Skin of body (tissue), 3 donors: ENCODE measurements at places on chromosomes 3 and 15. TPM values are rescaled to one million over a fixed set of nuclear protein-coding genes. Genes with fewer than 3 reads are reported as not detected.

- peak; percentile 56 for DNase-seq
Observed at GRCh38 chr15:51649659-51650521, 27.3 kb upstream of the DMXL2 start.

DNA sequence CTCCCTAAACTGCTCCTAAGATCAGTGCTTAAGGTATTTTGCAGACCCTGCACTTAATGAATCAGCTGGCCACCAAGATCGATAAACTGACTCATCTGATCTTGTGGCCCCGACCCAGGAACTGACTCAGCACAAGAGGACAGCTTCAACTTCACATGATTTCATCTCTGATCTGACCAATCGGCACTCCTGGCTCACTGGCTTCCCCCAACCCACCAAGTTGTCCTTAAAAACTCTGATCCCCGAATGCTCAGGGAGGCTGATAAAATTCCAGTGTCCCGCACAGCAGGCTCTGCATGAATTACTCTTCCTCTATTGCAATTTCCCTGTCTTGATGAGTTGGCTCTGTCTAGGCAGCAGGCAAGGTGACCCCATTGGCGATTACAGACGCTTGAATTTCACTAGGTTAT is 13.5 kb downstream of the HTR3E start:
- no peak for DNase-seq

GRCh38 chr3:169143506-169143905 is 520.0 kb downstream of the MECOM start:
- DNase-seq, result no peak

DNA sequence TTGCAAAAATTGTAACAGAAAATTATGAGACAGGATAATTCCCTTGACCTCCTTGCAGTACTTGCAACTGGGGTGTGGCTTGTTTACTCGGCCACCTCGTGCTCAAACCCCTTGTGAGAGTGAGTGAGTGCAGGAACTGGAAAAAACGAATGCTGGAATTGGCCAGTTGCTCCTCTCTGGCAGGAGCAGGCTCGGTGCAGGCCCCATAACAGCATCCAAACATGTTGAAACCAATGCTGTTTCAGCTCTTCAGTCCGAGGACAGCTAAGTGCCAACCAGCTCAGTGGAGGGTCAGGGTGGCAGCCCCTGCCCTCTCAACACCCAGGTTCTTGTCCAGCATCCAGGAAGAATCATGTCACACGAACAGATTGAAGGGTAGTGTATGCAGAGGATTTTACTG is 36.9 kb downstream of the METTL6 start:
- DNase-seq, result no peak

CLEC3B gene
- 54.6 TPM for total RNA-seq

DNA sequence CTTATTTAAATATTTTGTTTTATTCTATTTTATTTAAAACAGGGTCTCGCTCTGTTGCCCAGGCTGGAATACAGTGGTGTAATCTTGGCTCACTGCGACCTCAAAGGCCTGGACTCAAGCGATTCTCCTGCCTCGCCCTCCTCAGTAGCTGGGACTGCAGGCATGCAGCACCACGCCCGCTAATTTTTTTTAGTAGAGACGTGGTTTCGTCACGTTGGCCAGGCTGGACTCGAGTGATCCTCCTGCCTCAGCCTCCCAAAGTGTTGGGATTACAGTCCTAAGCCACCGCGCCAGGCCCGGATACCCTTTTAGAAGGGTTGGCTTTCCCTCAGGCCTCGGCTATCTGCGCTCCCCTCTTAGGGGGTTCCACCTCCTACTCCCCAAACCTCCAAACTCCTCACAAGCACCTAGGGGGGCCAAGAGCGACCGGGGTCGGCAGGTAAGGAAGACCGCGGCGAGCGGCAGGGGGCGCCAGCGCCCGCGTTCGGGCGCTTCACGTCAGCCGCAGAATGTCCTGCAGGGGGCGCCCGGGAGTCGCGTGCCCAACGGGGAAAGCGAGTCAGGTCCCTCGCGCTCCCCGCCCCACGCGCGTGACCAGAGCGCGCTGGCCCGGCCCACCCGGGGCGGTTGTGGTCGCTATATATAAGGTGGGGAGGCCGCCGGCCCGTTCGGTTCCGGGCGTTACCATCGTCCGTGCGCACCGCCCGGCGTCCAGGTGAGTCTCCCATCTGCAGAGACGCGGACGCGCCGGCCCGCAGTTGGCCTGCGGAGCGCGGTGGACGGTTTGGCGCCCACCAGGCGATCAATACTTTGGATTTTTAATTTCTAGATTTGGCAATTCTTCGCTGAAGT is 51.8 kb upstream of the GATM start:
- DNase-seq, result no peak

DNA sequence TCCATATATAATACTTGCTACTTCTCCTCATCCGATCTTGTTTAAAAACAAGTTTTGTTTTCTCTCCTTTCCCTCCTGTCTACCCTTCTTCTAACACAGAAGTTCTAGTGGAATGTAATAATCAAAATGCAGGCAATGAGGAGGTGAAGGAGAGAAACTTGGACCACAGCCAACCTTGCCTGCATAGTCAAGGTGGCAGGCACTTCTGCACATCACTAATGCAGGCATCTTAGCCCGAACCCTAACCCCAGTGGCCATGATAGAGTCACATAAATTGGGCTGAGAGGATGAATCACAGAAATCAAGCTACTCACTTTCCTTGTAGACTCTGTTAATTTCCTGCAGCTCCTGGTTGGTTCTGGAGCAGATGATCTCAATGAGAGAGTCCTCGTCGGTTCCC is 41.0 kb downstream of the ANXA2 start:
- no peak for DNase-seq

CXCR6 gene
- 0.39 TPM for total RNA-seq

DNA sequence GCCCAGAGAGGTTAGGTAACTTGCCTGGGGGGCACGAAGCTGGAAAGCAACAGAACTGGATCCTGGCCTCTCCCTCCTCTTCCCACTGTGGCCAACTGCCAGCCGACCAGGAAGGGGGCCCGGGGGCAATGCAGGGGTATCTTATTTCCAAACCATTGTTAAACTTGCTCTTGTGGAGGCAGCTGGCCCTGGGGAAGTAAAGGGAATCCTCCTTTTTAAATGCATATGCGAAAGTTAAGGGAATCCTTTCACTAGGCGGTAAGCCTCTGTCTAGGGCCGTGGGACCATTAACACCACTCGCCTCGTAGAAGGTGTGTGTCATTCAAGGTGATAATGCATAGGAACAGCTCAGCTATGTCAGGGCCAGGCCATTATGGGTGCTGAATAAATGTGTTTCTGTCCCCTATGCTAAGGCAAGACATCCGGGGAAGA is 68.6 kb downstream of the ST6GAL1 start:
- no peak for DNase-seq

TEX264 gene
- 19.5 TPM for total RNA-seq

DNA sequence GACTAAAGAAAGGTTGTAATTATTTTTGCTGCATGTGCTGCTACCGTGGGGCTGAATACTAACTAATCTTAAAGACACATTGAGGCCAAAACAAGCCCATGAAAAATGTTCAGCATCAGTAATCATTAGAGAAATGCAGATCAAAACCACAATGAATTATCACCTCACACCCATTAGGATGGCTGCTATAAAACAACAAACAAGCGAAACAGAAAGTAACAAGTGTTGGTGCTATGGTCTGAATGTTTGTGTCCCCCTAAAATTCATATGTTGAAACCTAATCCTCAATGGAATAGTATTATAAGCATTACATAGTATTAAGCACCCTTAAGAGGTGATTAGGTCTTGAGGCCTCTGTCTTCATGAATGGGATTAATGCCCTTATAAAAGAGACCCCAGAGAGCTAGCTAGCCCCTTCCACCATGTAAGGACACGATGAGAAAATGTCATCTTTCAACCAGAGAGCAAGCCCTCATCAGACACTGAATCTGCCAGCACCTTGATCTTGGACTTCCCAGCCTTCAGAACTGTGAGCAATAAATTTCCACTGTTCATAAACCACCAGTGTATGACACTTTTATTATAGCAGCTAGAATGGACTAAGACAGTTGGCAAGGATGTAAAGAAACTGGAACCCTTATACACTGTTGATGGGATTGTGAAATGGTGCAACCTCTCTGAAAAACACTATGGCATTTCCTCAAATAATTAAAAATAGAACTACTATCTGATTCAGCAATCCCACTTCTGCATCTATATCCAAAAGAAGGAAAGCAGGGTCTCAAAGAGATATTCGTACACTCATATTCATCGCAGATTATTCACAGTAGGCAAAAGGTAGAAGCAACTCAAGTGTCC is 76.1 kb downstream of the REC114 start:
- DNase-seq, result no peak

DNA sequence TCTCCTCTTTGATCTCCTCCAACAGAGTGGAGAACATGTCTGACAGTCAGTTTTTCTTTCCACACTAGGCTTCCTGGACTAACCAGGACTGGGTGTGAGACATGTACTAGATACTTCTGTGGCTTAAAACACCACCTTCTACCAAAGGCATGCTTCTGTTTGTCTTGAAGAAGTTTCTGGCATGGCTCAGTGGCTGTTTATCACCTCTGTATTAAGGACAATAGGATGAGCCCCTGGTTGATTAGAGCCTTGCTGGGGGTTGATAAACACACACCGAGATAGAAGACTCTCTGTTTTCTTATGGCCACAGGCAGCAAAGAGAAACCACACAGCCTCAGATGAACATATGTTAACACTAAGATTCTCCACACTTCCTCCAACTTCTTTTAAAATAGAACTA is 40.5 kb downstream of the SV2B start:
- DNase-seq, result no peak
